ENCODE measurements at places on chromosomes 11 and 22.

DNA sequence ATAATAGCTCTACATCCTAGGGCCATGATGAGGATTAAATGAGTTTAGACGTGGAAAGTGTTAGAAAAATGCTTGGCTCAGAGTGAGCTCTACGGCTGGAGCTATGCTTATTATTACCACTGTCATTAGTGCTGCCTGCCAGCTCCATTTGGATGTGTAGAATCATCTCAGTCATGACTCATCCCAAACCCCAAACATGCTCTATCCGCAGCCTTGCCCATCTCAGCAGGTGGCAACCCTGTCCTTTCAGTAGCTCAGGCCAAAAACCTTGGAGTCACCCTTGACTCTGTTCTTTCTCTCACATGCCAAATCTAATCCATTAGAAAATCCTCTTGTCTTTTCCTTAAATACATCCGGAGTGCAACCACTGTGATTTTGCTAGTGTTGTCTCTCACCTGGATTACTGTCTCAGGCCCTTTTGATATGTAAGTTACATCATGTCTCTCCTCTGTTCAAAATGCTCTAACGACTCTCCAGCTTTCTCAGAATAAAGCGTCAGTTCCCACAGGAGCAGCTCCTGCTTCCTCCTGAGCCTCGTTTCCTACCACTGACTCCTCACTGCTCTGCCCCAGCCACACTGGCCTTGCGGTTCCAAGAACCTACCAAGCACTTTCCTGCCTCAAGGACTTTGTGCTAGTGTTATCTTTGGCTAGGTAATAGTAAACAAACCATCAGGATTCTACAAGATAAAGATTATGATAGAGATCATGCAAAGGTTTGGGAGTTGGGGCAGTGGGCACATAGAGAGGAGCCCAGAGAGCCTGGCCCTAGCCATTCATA lies 10.5 kb upstream of the CHRM1 start:
- DNase-seq, result no peak

GRCh38 chr11:45100339-45100738 lies 46.1 kb upstream of the PRDM11 start:
- DNase-seq, result peak; percentile 67

GRCh38 chr22:25484521-25485315 lies 79.8 kb upstream of the GRK3 start:
- no peak for DNase-seq

DNA sequence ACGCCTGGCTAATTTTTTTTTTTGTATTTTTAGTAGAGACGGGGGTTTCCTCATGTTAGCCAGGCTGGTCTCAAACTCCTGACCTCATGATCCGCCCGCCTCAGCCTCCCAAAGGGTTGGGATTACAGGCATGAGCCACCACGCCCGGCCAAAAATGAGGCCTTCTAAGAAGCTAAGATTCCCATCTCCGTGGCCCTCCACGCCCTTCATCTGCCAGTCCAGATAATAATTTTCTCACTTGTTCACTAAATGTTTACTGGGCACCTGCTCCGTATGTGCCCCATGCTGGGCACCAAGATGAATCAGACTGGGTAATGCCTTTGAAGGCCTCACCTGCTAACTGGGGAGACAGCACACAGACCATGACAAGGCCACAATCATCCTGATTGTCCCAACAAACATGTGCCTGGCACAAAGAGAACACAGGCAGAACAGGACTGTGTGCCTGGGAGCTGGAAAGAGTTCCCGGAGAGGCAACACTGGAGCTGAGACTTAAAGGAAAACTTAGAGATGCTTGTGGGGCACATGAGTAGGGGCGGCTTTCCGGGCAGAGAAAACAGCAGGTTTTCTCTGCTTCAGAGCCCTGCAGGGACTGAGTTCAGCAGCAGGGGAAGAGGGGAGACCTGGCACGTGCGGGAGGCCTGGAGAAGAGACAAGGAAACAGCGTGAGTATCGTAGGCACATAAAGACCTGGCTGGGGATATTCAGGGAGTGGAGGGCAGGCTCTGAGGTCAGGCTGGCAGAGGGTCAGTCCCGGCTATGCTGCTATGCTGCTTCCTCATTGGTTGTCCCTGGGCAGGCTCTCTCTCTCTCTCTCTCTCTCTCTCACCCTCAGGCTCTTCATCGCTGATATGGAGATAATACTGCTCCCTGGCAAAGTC lies 2.4 kb downstream of the KIAA0930 start:
- no peak for DNase-seq

- DNase-seq, result no peak
Observed at GRCh38 chr11:16382638-16383380, 26.5 kb upstream of the SOX6 start.

- no peak for DNase-seq
Observed at GRCh38 chr11:16805938-16806337, 67.5 kb downstream of the C11orf58 start.

GRCh38 chr11:122139595-122139866 lies 23.5 kb upstream of the BLID start:
- DNase-seq, result no peak

GRCh38 chr11:75823946-75824345 lies 8.9 kb downstream of the UVRAG start:
- no peak for DNase-seq

DNA sequence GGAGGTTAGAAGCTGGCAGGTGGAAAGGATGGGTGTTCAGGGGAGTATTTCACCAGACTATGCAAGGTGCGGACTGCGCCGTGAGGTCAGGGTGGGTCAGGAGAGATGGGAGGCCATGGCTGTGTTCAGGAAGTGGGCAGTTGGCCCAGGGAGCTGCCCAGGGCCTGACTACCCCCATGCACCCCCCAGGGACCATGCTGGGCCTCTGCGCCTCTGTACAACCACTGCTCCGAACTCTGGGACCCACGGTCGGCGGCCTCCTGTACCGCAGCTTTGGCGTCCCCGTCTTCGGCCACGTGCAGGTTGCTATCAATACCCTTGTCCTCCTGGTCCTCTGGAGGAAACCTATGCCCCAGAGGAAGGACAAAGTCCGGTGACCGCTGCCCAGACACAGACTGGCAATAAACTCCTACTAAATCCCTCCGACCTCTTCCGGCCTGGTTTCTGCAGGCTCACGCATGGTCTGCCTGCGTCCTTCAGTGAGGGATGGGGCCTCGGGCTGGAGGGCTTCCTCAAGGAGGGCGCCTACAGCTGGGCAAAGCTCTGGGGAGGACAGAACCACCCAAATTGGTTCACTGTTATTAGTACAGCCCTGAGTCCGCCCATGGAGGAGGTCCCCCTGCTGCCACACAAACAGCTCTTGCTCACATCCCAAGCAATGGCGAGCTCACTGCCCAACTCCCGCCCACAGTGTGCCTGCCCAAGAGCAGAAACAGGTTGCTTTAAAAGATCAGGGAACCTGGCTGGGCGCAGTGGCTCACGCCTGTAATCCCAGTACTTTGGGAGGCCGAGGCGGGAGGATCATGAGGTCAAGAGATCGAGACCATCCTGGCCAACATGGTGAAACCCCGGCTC lies 4.2 kb downstream of the PHLDA2 start:
- no peak for DNase-seq

- DNase-seq, result no peak
Observed at GRCh38 chr11:101848262-101848661, 66.5 kb upstream of the CEP126 start.

- no peak for DNase-seq
Observed at GRCh38 chr22:19779011-19779421, 18.4 kb downstream of the TBX1 start.

DNA sequence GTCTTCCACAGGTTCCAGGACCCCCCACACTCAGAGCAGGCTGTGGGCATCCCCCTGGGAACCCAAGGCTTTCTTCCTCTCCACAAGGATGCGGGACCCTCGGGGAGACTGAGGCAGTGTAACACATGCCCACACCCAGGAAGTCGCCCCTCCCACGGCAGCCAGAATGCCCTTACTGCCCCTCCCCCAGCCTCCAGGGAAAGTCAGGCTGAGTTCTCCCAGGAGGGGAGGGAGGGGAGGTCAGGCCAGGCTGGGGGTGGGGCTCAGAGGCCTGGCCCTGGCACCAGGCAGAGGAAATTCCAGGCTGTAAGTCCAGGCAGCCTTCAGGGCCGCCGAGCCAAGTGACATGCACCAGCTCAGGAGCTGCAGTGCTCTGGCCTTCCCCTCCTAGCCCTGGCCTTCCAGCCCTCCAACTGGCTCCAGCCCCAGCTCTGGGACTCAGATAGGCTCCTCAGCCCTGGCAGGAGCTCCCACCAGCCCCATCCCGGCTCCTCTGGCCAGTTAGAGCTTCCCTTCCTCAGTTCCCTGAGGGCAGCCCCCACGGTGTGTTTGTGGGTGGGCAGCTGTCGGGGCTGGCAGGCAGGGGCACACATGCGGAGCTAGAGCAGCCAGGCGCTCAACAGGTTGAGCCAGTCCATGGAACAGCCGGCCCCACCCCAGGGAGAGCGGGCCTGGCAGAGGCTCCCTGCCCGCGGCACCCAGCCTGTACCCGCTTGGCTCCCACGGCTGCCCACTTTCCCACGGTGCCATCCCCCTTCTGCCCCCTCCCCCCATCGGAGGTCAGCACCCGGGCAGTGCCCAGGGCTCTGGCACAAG lies 3.6 kb downstream of the BCL9L start:
- no peak for DNase-seq

DNA sequence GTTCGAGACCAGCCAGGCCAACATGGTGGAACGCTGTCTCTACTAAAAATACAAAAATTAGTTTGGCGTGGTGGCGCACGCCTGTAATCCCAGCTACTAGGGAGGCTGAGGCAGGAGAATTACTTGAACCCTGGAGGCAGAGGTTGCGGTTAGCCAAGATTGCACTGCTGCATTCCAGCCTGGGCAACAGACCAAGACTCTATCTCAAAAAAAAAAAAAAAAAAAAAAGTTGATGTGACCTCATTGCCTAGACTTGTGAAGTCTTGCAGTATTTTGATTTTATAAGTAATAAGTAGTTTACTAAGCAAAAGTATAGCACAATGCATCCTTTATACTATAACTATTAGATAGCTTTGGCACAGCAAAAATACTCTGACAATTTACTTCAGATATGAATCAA lies 9.9 kb upstream of the CUL5 start:
- DNase-seq, result no peak

GRCh38 chr11:131944736-131945135 lies 574.3 kb downstream of the NTM start:
- DNase-seq, result no peak

- no peak for DNase-seq
Observed at GRCh38 chr22:46303347-46303965, 6.8 kb downstream of the GTSE1 start.

GRCh38 chr22:44630826-44631225 lies 71.2 kb upstream of the PRR5 start:
- DNase-seq, result no peak

- no peak for DNase-seq
Observed at GRCh38 chr22:48794906-48795305, 1032.8 kb downstream of the BRD1 start.

DNA sequence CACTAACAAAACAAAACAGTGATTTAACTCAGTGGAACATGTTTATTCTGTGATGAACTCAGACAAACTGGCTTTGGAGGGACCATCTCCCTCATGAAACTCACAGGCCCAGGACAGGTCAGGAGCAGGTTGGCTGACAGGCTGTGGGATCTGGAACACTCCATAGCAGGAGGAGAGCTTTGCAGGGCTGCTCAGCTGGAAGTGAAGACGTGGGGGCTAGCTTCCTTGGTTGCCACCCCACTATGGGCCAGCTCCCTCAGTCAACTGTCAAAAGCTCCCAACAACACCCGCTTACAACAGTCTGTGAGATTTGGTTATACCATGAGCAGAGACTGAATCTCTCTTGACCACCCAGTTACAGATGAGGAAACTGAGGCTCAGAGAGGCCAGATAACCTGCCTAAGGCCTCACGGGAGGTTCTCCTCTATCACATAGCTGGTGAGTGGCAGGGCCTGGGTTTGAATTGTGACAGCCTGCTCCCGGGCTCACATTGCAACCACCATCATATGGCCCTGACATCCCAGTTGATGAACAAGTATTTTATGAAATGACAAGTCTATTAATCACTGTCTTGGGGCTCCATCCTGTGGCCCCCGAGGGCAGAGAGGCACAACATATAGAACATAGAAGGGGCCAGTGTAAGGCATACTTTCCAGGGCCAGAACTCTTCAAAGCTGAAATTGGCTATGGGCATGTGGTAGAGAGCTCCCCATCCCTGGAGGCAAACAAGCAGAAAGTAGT lies 473.4 kb downstream of the MN1 start:
- no peak for DNase-seq

GRCh38 chr11:40215556-40215955 lies 1243.9 kb downstream of the LRRC4C start:
- DNase-seq, result no peak

- no peak for DNase-seq
Observed at GRCh38 chr11:68343761-68344256, 31.4 kb downstream of the LRP5 start.

GRCh38 chr11:92167571-92167970 lies 57.0 kb upstream of the FAT3 start:
- DNase-seq, result no peak
